ENCODE measurements at places on chromosomes 16 and 17.
A peak's percentile ranks its signal among the peaks of the same experiment; 100 is the strongest.

- DNase-seq = no peak
Measured at GRCh38 chr16:29991571-29991904, 3.9 kb downstream of the HIRIP3 start.

- no peak for DNase-seq
Measured at GRCh38 chr16:23486480-23486879, 23.8 kb downstream of the GGA2 start.

DNA sequence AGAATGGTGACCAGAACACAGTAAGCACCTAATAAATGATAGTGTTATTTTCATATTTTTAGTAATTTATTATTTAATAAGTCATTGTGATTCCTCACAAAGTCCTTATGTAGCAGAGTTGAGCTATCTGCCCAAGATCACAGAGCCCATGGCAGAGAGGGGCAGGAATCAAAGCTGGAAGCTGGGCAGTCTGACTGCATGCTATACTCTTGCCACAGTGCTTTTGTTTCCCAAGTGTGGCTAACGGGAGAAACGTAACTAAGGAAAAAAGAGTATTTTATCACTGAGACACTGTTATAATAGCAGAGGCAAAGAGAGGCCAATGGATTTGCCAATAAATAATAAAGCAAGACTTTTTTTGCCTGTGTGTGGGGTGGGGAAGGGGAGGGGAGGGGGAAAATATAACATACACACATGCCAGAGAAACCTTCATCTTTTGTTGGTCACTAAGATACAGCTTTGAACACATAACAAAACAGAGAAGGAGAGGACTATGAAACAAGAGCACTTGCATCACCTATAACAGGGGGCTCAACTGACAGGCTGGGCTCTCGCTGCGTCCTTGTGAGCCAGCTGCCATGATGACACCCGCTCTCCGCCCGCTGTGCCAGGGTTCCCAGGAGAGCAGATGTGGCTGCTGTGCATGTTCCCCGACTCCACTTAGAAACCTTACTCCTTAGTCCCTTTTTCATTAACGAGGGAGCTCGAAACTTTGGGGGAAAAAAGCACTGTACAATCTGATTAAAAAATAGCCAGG lies 10.1 kb downstream of the CSNK2A2 start:
- no peak for DNase-seq

GRCh38 chr17:28950017-28950751 lies 1.1 kb downstream of the PHF12 start:
- no peak for DNase-seq

- DNase-seq = no peak
Measured at GRCh38 chr16:28572696-28573510, 19.2 kb downstream of the SGF29 start.

DNA sequence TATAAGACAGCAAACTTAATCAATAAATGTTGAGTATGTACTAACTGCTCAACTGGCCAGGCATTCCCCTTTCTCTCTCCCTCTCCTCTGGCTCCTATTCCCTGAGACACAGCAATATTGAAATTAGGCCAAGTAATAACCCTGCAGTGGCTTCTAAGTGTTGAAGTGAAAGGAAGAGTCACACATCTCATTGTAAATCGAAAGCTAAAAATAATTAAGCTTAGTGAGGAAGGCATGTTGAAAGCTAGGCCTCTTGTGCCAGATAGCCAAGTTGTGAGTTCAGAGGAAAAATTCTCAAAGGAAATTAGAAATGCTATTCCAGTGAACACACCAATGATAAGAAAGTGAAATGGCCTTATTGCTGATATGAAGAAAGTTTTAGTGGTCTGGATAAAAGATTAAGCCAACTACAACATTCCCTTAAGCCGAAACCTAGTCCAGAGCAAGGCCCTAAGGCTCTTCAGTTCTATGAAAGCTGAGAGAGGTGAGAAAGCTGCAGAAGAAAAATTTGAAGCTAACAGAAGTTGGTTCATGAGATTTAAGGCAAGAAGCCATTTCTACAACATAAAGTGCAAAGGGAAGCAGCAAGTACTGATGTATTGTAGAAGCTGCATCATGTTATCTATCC lies 35.4 kb upstream of the ABCC11 start:
- DNase-seq = no peak

DNA sequence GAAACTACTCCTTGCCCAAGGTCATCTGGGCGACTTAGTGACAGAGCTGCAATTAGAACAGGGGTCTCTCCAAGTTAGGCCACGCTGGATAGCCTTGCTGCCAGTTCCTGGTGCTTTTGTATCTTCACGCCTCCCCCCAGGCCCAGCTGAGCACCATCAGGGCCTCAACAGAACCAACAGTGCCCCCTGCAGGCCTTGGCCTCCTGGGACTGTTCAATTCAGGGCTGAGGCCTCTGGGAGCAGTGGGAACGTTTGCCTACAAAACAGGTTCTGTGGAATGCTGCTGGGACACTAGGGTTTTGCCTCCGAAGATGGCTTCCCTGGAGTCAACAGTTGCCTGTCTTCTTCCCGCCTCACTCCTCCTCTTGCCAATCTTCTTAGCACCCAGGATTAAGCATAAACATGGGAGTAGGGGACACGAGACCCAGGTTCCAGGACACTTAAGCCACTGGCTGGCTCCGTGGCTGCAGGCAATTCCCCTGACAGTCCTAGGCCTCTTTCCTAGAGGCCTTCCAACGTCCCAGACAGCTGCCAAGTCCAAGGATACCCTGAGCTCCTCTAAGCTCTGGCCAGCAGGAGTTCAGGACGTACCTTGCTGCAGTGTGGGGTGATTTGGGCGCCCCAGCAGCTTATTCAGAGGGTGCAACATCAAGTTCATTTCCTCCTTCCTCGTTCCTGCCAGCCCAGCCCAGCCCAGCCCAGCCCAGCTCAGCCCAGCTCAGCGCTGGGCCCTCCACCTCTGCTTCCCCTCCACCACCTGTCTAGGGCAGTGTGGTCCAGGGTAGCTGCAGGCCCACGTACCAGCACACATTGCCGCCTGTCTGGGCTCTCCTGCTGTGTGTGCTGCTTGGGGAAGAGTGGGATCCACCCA lies 246.6 kb upstream of the RPL38 start:
- DNase-seq = peak; percentile 23

- no peak for DNase-seq
Measured at GRCh38 chr17:309361-309888, 43.2 kb downstream of the RPH3AL start.

- no peak for DNase-seq
Measured at GRCh38 chr16:81437865-81438264, 6.7 kb upstream of the CMIP start.

GRCh38 chr17:78337244-78338109 lies 22.4 kb downstream of the SOCS3 start:
- no peak for DNase-seq

- no peak for DNase-seq
Measured at GRCh38 chr16:46736695-46737094, 11.4 kb downstream of the MYLK3 start.

DNA sequence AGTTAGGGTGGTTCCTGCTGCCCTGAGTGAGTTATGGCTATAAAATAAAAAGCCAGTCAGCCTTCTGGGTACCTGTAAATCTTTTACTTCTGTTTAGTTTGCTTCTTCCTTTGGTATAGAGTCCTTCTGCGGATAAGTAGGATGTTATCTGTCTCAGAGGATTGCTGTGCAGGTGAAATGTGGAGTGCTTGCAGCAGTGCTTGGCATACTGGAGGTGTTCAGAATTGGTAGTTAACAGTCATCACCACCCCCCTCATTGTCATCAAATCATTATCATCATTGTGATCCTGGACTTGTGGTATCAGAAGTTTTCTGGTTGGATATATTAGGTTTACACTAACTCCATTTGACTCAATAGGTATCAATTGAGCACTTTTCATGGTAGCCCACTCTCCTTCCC lies 2.6 kb downstream of the LCMT1 start:
- no peak for DNase-seq

DNA sequence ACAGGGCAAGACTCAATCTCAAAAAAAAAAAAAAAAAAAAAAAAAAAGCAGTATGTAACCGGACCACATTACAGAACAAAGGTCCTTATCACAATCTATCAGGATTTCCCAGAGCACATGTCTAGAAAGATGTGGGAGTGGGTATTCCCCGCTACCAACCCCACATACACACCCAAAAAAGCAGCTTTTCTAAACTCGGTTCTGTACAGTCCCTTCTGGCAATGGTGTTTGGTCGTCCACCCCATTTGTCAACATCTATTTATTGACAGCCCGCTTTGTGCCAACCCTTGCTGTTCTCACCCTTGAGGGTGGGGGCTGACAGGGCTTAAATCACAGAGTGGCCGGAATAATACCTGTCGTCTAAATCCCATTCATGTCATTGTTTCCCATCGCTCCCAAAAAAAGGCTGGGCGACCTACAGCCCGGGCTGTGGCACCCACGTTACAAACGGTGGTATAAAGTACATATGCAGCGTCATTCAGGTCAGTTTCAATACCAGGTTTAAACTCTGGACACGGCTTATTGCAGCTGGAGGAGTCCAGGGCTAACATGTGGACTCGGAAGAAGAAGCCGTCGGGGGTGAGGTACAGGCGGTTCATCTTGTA lies 3.6 kb downstream of the C17orf58 start:
- peak; percentile 9 for DNase-seq

DNA sequence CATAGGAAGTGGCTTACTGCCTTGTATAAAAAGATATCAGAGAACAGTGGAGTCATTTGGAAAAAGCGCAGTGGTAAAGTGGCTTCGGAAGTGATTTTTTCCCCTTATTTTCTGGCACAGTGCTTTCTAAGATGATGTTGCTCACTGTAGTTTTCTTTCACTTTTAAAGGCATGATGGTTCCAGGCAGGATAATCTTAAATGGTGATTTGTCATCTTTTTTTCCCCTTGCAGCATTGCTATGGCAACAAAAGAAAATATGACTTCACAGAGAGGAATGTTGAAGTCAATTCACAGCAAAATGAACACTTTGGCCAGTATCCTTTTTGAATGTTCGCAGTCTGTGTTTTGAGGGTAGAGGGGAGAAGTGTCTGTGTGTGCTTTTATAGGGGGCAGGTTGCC lies 42.5 kb downstream of the GOSR1 start:
- no peak for DNase-seq

All from right lung (tissue), 10 donors.